ENCODE measurements at places on chromosomes 16 and 17.

DNA sequence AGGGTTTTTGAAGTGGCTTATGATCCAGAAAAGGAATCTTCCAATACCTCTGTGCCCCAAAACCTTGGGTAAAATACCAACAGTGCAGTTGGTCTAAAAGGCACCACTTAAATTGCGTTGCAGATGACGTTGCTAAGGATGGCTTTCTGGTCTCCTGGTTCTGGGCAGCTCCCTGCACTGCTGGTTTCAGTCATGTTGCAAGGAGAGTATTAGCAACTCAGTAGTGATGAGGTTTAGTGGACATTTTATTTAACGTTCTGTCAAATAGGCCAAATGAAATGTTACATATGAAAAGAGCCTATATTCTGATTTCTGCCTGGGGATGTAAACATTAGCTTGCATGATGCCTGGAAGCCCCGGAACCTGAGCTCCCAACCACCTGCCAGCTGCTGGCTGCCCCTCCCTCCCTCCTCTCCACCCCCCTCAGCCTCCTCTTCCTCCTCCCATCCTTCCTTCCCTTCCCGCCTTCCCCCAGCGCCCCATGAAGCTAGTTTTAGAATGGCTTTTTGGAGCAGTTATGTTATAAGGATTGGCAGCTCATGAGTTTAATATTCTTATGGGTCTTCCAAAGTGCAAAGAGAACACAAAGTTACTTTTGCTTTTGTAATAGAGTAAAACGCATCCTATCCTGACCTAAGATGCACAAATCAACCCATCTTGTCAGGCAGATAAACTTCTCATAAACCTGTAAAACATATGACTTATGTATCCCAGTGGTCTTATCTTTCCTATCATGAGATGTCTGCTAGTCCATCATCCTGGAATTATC is 20.7 kb downstream of the CD7 start:
- DNase-seq = no peak

GRCh38 chr17:28977659-28978355 is 26.5 kb upstream of the PHF12 start:
- DNase-seq = no peak

GRCh38 chr16:72620853-72621252 is 427.1 kb downstream of the ZFHX3 start:
- no peak for DNase-seq

GRCh38 chr16:49524216-49524946 is 150.8 kb downstream of the C16orf78 start:
- no peak for DNase-seq

DNA sequence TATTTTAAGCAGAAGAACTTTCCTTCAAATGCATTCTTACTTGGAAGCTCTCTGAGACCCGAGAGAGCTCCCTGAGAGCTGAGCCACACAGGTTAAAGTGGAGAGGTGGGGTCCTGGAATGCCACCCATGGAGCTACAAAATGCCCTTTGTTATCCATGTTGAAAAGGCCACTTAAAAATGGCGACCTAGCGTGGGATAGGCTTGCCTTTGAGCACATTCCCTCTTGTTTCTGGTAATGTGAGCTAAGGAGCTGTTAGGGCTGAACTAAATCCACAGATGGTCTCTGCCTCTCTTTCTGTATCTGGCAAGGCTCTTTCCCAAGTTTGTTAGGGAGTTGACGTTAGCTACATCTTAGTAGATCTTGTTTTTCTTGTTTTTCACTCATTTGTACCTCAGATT is 171.6 kb downstream of the SNX29 start:
- DNase-seq = no peak

DNA sequence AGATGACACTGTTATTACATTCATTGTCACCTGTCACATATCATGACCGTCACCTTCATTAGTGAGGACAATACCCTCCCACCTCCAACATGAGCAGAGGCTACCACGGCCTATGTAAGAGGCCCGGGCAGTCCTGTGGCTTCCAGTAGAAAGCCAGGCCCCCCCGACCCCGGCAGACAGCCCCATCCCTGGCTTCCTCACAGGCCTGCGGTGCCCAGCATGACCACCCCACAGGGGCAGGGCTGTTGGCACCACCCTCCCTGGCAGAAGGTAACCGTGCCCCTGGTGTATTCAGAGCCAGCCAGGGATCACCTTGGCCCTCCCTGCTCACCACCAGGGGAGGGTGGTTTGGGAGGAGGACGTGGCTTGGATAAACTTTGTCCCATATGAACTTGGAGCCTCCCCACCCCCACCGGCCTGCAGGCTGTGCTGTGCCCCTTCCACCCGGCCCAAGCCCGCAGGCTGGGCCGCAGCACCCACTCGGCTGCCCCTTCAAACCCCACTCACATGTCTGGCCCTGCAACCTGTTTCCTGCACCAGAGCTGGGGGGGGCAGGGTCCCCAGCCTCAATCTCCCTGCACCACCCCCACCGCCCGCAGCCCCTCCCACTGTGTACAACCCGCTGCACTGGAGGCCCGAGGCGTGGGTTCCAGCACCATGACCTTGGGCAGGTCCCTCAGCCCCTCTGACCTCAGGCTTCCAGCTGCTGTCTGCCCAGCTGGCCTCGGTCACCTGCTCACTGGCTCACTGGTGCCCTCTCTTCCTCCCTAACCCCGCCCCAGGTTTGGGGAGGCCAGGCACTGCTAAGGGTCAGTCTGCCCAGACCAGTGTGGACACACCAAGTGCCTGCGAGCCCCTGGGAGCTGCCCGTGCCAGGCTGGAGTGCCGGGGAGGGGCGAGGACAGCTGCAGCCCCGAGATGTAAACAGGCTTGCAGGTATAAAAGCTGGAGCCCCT is 12.4 kb upstream of the AATK start:
- no peak for DNase-seq

- no peak for DNase-seq
These were observed 58.9 kb downstream of the CDH11 start for GRCh38 chr16:65062736-65063583.

DNA sequence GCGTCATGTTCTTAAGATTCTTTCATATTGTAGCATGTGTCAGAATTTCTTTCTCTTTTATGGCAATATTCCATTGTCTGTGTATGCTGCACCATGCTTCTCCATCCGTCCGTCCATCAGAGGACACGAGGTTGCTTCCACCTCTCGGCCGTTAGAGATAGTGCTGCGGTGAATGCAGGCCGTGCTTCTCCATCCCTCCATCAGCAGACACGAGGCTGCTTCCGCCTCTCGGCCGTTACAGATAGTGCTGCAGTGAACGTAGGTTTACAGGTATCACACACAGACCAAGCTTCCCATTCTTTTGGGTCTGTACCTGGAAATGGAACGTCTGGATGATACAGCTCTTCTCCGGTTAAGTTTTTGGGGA is 113.5 kb downstream of the CMIP start:
- DNase-seq = no peak

- DNase-seq = no peak
These were observed 16.7 kb upstream of the ERN2 start for GRCh38 chr16:23729503-23730424.

DNA sequence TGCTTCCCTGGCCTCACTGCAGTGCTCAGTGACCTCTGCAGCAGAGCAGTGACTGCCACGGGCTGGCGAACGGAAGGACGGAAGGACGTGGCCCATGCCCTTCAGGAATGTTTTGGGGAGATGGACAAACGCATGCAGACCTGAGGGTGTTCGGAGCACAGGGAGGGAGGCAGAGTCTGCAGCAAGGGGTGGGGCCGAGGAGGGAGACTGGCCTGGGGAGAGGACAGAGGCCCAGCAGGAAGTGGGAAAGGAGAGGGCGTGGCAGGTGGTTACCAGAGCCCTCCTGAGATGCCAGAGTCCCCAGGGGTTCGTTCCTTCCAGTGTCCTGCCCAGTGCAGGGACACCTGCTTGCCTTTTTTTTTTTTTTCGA is 21.9 kb downstream of the ADORA2B start:
- no peak for DNase-seq

DNA sequence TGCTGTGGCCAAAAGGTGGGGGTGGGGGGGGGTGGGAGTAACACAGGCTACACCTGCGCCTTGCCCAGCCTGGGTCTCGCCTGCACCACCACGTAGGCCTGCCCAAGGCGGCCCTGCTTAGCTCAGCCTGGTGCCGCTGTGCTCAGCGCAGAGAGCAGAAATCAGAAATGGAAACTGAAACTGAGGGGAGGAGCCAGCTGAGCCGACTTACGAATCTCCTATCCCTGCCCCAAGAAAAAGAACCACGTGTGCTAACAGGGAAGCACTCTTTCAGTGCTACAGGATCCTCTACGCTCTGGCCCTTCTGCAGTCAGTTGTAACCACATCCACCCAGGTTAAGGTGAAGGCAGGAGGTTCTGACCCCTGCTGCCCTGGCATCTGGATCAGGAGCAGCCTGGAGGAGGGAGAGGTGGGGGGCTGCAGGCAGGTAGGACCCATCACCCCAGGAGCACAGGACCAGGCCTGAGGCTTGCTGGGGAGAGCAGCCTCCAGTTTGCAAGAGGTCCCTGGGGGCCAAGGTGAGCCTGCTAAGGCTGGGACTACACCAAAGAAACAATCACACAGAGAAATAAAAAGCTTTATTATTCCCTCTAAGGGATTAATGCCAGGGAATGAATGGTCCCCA is at the start of gene DHX58:
Gene DHX58 (minus strand): TSS at position 163 of the 625 bp plus-strand sequence. CDS start 822 bp downstream, outside the sequence.
- DNase-seq = peak; percentile 92

DNA sequence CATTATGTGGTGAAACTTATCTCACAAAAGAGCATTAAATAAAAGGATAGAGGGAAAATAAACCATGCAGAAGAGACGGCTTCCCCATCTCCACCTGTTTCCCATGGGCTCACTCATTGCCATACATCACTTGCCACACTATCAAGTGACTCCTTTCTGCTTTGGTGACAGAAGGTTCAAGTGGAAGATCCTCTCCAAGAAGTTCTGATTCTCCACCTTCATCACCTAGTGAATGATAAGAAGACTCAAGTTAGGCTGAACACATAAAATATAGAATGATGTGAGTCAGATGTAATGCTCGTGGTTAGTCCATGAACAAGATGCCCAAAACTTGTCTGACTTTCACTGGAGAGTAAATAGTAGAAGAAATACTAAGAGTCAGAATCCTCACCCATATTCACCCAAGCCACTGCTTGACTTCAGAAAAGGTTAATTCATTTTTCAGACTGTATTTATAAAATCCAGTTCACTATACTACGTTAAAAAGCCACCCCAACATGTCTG is 100.1 kb upstream of the TOB1 start:
- no peak for DNase-seq

- no peak for DNase-seq
These were observed 215.6 kb downstream of the GRIN2A start for GRCh38 chr16:9966569-9967157.

GRCh38 chr17:48037036-48037837 is at the start of gene COPZ2:
Gene COPZ2, minus strand, starts transcription at chr17:48037797. Its CDS starts 20 bp downstream, at chr17:48037777.
- DNase-seq = peak; percentile 47
